ENCODE measurements at places on chromosomes 2 and 18.

DNA sequence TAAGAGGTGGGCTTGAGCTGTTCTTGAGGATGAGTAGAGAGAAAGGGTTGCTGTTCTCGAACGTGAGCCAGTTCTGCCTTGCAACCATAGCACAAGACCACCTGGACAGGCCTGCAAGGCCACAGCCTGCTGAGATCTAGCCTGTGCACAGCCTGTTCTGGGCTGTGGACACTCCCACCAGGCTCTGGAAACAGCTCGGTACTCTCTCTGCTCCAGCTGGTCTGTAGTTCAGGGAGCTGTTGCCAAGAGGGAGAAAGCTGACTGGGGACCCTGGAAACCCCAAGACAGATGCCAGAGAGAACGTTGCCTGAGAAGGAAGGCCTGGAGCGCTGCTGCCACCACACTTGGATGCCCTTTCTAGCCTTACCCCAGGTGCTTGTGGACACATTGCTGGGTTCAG lies 69.8 kb downstream of the CTIF start:
- DNase-seq = no peak

- no peak for DNase-seq
These were observed 33.8 kb upstream of the SP5 start for GRCh38 chr2:170681311-170681710.

DNA sequence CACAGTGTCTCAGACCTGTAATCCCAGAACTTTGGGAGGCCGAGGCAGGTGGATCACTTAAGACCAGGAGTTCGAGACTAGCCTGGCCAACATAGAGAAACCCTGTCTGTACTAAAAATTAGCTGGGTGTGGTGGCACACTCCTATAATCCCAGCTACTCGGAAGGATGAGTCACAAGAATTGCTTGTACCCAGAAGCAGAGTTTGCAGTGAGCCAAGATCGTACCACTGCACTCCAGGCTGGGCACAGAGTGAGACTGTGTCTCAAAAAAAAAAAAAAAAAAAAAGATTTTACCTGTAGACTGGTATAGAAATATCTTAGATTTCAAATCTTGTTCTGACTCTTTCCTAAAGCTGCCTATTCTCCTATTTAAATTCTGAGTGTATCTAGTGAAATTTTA lies 7.2 kb upstream of the KLHL29 start:
- no peak for DNase-seq

DNA sequence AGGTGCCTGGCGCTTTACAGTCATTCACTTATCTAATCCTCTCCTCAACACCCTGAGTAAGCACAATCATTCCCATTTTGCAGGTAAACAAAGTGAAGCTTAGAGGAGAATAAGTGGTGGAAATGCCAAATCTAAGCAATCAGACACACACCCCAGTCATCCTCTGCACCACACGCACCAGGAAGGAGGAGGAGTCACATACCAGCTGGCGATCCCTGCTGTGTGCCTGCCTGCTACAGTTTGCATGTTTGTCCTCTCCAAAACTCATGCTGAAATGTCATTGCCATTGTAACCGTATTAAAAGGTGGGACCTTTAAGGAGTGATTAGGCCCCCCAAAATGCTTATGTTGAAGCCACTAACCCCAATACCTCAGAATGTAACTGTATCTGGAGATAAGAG lies 93.7 kb downstream of the LOXHD1 start:
- DNase-seq = peak; percentile 9

DNA sequence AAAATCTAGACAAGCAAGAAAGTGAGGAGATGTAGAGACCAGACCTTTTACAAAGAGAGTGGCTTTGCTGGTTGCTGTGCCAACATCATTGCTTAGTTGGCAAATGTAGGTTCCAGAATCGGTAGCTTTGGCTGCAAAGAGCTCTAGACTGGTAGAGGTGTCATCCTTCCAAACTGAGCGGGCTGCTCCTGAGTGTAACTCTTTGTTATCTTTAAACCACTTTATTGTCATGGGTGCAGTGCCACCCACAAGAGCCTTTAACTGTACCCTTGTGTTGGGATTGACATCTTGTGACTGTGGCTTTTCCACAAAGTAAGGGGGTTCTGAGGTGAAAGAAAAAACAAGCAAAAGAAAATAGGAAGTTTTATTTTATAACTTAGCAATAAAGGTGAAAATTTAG lies 77.2 kb downstream of the TTN start:
- DNase-seq = no peak

DNA sequence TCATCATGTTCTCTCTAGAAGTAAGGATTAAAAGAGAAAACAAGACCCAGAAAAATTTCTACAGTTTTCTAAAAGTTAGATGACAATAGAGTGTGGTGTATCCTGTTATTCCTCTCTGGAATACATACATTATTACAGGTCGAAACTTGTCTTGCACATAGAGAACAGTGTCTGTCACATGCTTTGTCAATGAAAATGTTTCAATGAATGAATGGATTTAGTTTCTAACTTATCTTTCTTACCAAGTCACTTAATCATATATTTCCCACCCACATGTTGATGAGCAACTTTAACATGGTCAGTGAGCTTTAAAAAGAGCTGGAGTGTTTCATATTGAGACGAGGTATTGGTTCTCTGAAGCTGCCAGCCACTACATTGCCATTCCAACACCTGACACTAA lies 4.3 kb downstream of the DSG4 start:
- DNase-seq = no peak

GRCh38 chr2:240244543-240244942 lies 104.1 kb upstream of the OTOS start:
- no peak for DNase-seq

DNA sequence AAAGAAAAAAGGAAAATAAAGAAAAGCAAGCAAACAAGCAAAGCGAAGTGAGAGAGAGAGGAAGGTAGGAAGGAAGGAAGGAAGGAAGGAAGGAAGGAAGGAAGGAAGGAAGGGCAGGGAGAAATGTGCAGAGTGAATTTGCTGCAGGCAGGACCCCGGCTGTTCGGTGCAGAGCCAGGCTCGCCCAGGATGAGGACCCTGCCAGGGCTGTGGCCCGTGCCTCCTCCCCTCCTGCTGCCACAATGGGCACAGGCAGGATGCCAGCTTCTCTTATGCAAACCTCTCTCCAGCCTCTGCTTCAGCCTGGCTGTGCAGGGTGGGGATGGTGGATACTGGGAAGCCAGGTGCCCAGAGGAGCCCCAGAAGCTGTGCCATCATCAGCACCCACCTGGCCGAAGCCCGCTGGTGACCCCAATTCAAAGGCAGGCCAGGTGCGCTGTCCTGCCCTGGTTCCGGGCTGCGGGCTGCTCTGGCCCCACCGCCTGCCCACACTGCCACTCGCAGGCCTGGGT lies 3.2 kb downstream of the GPR17 start:
- no peak for DNase-seq

DNA sequence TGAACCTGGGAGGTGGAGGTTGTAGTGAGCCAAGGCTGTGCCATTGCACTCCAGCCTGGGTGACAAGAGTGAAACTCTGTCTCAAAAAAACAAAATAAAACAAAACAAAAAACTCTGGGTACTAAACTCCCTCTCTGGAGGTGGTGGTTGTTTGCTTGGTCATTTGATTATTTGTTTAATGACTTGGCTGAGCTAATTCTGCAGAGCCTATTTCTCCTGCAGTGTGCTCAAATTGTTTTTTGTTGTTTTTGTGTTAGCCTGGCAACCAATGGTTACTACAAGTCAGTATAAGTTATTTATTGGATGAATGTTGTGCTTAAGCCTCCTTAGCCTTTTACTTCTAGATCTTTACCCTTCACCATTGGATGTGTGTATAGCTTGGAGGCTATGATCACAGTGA lies 387.5 kb downstream of the ADCYAP1 start:
- DNase-seq = no peak

DNA sequence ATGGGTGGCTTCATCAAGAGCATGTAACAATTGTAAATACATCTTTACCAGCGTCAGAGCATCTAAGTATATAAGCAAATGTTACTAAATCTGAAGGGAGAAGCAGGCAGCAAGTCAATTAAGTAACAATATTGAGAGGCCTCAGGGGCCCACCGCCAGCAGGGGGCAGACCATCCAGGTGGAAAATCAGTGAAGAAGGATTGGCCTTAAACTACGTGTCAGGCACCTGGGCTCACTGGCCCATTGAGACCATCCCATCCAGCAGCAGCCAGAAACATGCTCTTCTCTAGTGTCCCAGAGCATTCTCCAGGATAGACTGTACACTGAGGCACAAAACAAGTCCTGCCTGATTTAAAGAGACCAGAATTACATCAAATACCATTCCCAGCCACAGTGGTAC lies 96.2 kb upstream of the SNTG2 start:
- no peak for DNase-seq

DNA sequence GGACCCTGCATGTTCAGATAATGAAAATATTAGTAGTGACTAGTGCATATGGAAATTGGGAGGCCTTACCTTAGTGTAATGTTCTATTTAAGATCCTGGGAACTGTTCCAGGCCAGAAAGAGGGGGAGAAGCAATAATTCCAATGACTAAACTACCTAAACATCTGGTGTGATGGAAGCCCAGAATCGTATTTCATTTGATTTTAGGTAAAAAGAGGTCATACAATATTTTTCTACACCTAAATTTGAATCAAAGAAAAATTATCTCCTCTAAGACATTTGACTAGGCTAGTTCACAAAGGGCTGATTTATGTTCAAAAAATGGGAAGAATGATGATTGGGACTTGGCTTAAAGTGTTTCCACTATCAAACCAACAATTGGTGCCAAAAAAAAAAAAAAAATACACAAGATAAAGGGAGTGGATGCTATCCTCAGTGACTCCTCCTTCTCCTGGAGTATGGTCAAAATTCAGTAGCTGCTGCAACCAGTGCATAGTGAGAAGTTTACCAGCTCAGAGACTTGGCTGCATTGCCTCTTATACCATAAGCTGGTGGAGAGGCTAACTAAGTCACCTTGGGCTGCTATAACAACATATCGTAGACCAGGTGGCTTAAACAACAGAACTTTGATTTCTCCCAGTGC lies 1038.3 kb upstream of the ACVR2A start:
- no peak for DNase-seq

DNA sequence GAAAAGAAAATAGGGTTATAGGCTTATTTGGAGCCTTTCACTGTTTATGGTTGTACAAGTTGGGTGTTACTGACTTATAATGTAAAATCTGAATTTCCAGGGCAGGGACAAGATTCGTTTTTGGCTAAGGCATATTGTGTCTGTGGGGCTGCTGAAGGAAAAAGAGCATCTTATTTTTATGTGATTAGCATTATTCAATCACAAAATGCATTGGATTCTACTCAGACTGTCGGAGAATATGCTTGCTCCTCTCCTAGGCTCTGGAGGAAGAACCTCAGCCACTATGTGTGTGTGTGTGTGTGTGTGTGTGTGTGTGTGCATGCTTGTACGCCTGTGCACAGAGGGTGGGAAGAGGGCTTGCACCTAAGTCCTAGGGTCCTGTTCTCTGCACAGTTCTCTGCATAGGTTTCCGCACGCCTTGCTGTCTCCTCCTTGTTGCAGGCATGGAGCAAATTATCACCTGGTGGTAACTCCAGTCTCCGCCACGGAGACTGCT lies 44.3 kb downstream of the AGAP1 start:
- no peak for DNase-seq

DNA sequence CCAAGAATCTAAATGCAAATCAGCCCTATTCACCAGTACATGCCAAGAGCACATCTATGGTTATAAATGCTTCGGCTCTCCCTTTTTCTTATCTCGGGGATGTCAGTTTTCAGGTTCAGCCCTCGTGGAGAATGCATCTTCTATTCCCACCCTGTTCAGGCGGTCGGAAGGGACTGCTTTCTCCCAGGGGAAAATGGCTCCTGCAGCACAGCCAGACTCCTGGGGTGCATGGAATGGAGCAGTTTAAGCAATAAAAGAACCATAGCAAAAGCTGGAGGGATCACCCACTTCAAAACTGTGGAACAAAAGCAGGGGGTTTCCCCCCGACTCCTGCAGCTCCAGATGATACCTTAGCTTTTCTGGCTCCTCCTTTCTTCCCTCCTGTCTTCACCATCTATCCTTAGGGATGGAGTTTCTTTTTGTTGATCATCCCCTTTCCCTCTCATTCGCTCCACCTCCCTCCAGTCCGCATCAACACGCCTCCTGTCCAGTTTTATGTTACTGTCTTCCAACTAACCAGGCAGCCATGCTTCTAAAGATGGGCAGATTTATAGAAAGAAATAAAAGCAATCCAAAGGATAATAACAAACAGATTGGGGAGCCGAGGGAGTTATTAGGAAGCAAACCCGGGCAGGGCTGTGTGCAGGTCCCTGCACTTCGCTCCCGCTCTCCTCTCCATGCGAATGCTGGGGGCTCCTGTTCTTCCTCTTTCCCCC lies 356.2 kb upstream of the SMIM21 start:
- DNase-seq = no peak

DNA sequence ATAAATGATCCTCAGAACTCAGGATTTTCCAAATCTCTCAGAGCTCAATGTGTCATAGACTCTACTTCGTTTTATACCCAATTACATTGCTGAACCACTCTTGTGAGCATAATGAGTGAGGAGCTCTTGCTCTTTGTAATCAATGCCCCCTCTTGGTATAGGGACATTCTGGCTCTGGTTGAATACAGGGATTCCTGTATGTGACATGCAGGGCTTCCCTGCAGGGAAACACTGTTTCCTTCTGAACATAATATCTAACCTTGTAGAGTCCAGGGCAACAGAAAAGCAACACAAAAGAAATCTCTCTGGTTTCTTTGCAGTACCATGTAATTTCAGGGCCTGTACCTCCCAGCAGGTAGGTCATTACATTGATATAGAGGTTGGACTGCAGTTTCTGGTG lies 101.5 kb downstream of the CPS1 start:
- no peak for DNase-seq

DNA sequence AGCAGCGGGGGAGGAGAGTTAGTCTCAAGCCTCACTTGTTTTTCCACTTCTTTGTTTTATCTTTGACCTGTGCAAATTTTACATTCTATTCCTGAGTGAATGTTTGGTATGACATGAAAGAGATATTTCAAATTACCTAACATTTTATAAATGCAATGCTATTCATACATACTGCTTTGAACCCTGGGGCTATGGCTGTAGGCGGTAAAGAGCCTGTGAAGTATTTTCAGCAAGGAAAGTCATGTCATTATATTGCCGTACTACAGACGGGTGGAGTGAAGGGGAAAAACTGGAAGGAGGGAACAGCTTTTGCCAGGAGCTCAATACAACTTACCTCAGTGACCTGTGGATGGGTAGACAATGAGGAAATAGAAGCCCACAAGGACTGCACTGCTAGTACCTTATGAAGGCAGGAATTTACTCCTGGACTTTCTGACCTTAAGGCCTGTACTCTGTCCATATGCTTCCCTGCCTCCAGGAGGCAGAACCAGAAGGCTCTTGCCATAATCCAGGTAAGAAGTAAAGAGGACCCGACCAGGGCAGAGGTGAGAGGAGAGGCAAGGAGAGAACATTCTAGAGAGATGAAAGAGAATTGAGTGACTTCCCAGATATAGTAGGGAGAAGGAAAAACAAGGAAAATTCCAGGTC lies 28.4 kb upstream of the TET3 start:
- no peak for DNase-seq

GRCh38 chr2:156452971-156453370 lies 16.8 kb downstream of the GPD2 start:
- DNase-seq = no peak

DNA sequence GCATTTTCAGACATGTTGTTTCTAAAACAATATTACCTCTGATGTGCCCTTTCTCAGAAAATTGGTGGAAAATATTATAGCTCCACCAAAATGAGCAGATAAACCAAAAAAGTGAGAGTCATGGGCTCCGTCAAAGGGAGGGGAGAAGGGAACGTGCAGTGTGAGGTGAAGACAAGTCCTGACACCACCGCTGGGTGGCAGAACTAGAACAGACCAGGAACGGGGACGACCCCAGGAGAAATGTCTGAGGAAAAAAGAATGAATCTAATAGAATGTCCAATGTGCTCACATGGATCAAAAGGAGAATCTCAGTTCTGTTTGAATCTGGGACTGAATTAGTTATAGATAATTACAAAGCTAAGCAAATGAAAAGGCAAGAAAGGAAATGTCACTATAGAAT lies 22.6 kb upstream of the BCL2 start:
- DNase-seq = no peak
